ENCODE measurements at places on chromosomes 12 and 14.

DNA sequence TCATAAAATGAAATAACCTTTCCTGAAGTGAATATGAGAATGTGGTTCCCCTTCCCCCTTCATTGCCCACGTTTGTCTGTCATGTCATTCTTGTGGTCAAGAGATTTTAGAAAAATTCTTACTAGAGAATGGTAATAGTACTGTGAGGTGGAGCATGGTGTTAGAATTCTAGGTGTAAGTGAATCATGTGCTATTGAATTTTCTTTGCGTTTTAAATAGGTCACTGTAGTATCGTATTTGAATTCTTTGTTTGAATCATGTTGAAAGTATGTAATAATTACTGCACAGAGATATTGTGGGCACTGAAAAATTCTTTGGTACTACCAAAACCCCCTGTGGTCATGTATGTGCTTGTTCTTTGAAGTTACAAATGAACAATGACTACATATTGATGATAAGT, 49.9 kb downstream of the FUT8 start:
- no peak for DNase-seq

DNA sequence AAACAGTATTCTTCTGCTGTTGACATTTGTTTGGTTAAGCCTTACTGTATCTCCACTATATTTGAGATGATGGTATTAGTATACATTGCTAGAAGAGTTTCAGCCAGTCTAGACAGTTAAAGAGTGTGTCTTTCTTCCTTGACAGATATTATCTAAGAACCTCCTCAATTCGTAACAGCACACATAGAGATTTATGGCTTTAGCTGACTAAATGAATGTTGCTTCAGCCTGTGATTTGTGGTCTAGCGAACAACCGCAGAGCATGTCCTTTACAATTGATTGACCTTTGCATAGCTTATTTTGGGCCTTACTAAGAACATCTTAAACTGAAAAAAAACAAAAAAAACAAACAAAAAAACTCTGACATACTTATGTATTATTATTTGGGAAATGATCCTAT, 122.2 kb downstream of the DAAM1 start:
- DNase-seq = no peak

GRCh38 chr12:118536306-118536906, 160.1 kb downstream of the SUDS3 start:
- DNase-seq = no peak

DNA sequence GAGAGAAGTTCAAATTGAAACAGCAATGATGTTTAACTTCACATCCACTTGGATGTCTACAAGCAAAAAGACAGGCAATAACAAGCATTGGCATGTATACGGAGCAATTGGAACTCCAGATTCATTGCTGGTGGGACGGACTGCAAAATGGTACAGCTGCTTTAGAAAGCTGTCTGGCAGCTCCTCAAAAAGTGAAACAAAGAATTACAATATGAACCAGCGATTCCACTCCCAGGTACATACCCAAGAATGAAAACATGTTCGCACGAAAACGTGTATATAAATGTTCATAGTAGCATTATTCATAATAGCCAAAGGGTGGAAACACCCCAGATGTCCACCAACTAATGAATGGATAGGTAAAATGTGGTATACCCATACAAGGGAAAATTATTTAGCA, 125.7 kb downstream of the HMGA2 start:
- no peak for DNase-seq

- no peak for DNase-seq
Measured at GRCh38 chr12:91178781-91179180, 3.8 kb downstream of the DCN start.

DNA sequence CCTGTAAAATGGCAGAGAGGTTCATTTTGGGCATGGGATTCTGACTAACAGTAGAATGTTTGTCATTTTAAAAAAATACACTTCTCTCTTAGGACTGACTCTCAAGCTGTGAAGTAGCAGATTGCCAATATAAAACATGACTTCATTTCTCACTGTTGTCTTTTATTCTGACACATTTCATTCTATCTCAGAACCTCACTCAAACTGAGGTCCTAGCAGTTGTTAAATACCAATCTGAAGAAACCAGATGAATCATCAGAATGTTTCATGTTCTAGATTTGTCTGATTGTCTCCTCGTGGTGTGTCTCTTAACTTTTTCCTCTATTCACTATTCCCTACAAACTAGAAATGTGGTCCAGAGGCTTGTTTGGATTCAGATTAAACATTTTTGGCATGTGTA, 276.5 kb upstream of the NPAS3 start:
- no peak for DNase-seq

- no peak for DNase-seq
Measured at GRCh38 chr12:70659077-70659606, 21.9 kb upstream of the PTPRB start.

DNA sequence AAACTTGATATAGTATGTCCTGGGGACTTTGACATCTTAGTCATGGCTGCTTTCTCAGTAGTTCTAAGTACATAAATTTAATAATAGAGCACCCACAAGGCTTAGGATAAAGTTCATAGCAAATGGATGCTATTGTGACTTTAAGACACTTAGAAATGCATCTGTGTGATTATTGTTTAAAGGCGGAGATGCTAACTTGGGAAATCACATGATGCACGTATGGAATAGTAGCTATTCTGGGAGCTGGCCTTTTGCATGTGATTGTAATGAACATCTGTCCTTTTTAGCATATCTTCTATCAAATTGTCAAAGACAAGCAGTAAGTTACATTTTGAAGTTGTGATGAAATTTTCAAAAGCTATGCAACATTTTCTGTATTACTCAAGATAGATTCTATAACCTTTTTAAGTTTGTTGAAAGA, 46.7 kb upstream of the ATP2A2 start:
- no peak for DNase-seq

Data from stimulated activated CD8-positive, alpha-beta memory T cell treated with anti-CD3 and anti-CD28 coated beads, Interleukin-4, amount 100 ng/mL, for 4 hours (primary cell).